Stimulated activated CD8-positive, alpha-beta memory T cell treated with anti-CD3 and anti-CD28 coated beads, Interleukin-12 subunit alpha, Interleukin-12 subunit beta, amount 100 ng/mL, for 4 hours (primary cell): ENCODE measurements at places on chromosomes 6 and 20.

DNA sequence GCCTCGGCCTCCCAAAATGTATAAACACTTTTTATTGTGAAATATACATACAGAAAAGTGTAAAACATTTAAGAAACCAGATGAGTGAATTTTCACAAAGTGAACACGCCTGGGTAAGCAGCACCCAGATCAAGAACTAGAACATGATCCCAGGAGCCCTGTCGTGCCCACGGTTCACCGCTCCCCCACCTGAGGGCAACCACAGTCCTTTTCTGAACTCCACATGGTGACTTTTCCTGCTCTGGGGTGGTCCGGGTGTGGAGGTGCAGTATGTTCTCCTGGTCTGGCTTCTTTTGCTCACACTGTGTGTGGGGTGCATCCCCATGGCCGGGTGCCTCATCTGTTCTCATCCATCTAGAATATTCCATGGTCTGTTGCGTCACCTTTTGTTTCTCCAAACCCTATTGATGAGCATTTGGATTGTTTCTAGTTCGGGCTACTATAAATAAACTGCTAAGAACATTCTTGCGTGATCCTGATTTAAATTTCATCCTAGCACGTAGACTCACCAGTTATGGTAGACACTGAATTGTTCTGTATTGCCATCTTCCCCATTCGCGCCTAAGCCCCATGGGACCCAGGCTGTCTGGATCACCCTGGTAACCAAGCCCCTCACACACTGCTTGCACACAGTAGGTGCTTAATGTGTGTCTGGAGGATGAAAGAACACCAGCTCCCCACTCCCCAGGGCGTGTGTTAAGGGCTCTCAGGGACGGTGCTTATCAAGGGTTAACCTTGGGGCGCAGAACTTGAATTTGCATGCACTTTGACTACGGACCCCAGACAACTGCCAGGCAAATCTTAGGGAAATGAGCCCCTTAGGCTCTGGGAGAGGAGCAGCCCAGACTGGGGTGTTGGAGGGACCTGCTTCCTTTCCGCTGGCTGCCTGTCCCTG lies 56.2 kb downstream of the CTCFL start:
- no peak for DNase-seq

DNA sequence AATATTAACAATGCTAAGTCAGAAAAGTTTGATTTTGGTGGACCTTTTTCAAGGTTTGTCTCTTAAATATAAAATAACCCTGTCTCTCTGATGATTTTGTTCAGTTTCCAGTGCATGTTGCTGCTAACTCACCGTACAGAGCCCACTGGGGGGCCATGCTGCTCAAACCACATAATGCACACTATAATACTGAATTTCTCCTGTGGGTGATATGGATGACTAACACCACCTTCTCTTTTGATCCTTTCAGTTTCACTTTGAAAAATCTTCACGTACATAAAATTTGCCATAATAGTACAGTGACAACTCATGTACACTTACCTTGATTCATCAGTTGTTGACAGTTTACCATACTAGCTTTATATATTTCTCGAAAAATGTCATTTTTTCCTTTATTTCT lies 506.6 kb upstream of the MAN1A1 start:
- no peak for DNase-seq

GRCh38 chr6:35295036-35295435 lies 2.6 kb upstream of the DEF6 start:
- no peak for DNase-seq

DNA sequence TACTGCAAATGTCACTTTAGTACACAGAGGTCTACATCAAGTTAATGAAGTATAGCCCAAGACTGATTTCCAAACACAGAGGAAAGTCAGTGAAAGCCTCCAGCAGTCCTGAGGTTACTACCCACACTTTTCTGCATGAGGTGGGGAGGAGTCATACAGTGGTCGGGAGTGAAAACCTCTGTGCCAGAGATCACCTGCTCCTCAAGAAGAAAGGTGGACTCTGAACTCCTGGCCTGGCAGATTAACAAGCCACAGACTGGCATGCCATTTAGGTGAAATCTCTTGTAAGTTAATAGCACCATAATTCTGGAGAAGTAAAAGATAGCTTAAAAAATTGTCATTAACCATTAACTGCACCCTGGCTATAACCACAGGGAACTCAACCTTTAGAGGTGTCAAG lies 125.0 kb upstream of the LAMP5 start:
- no peak for DNase-seq

DNA sequence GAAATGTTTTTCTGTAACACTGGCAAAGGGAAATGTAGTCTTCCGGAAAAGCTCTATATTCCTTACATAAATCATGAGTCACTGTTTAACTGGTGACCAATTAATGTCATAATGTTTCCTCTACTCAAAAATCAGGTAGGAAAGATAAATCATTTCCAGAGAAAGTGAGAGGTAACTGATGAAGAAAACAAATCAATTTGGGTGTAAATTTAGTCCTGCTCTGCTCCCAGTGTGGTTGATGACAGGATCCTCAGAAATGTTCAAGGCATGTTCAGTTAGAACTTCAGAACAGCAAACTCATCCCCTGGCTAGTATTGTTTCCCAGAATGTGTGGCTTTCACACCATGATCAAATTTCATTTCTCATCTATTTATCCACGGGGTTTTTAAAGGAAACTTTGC lies 38.8 kb upstream of the SPACA1 start:
- DNase-seq: no peak

GRCh38 chr6:2809015-2809414 lies 32.6 kb downstream of the SERPINB1 start:
- no peak for DNase-seq

- no peak for DNase-seq
Observed at GRCh38 chr6:137414599-137414998, 79.6 kb downstream of the OLIG3 start.

DNA sequence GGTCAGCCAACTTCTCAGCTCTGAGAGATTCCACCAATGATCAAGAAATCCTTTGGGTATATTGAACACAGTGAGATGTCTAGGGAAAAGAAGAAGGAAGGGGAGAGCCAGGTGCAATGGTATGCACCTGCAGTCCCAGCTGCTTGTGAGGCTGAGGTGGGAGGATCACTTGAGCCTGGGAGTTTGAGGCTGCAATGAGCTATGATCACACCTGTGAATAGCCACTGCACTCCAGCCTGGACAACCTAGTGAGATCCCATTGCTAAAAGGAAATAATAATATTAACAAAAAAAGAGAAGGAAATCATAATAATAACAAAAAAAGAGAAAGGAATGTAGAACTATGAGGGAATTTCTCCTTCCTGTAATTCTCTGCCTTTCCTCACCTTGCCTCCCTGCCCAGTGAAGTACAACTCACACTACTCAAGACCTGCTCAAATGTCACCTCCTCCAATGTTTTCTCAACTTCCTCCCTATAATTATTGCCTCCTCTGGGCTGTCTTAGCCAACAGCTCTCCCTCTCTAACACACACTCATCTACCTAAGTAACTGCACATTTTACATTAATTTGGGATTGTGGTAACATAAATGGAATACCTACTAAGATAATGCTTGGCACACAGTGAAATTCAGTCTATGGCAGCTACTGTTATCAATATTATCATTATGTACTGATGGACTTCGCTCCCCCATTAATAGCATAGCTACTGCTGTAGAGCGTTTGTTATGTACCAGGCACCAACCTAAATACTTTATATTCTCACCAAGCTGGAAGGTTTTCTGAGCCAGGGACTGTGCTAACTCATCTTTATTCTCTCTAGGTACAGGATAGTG lies 103.6 kb downstream of the KIF13A start:
- DNase-seq: no peak

GRCh38 chr20:5731753-5732366 lies 18.3 kb upstream of the SHLD1 start:
- no peak for DNase-seq

DNA sequence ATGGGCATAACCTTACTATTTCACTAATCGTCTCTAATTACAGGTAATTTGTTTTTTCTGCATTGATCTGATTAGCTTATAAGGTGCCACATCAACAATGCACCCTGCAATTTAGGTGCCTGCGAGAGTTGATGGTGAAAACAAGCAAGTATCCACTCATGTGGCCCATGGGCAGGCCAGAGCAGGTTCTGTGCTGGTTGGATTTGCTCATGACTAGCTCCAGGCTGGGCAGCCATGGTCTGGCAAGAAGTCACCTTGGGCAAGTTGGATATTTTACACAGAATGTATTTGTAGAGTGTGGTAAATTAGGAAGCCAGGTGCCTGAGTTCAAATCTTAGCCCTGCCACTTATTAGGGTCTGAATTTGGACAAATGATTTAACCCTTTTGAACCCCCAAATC lies 25.3 kb downstream of the RAB44 start:
- DNase-seq: no peak

- DNase-seq: no peak
Observed at GRCh38 chr6:39520916-39521315, 198.4 kb upstream of the KCNK16 start.
